ENCODE measurements at places on chromosomes 2 and 18.

DNA sequence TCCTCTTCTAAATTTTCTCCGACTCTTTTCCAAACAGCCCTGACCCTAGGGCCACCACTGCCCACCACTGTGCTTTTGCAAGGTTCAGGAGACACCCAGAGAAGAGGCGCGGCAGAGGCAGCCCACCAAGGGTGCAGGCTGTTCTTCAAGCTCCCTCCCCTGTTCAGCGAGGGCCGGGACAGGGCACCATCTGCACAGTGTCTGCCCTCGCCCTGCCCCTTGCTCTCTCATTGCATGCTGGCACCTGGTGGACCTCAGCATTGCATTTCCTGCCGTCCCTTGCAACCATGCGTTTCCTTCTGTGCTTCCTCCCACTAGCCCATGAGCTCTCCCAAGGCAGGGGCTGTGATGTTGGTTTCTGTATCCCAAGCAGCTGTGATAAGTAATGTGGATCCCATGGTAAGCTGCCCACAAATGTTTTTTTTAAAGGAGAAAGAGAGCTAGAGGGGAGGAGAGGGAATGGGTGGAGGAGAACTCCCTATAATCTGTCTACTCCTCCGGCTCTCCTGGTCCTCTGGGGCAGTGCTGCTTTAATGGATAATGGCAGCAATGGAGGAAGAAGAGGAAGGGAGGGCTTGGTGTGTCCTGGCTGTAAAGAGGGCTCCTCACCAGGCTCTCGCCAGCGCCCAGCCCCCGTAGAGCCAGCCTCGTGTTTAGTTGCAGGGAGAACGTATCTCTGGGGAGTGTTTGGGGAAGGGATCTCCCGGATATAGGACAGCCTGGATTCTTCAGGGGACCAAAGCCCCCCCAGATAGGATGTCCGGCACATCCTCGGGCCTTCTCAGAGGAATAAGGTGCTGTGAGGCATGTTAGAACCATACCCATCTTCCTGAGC lies 15.6 kb upstream of the YWHAQ start:
- DNase-seq: no peak

- DNase-seq: no peak
These were observed 108.8 kb upstream of the UBE2E3 start for GRCh38 chr2:180871649-180872048.

GRCh38 chr18:10094655-10095054 lies 180.8 kb downstream of the VAPA start:
- no peak for DNase-seq

- DNase-seq: no peak
These were observed 32.6 kb upstream of the SLC40A1 start for GRCh38 chr2:189613077-189613636.

DNA sequence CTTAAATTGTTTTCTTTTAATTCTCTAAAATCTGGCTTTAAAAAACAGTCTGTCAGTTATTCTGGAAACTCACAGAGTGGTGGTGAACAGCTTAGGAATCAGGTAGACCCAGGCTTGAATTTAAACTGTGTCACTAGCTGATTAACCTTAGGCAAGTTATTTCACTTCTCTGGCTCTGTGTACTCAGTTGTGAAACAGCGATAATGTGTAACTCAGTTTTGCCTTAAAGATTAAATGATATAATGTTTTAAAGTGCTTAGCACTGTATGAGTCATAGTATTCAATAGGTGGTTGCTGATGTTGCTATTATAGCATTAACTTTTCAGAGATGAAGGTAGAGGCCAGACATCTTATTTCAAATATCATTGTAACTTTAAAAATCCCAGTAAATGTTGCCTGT lies 40.7 kb downstream of the PKP4 start:
- DNase-seq: no peak
